ENCODE measurements at places on chromosomes 5 and 9.

DNA sequence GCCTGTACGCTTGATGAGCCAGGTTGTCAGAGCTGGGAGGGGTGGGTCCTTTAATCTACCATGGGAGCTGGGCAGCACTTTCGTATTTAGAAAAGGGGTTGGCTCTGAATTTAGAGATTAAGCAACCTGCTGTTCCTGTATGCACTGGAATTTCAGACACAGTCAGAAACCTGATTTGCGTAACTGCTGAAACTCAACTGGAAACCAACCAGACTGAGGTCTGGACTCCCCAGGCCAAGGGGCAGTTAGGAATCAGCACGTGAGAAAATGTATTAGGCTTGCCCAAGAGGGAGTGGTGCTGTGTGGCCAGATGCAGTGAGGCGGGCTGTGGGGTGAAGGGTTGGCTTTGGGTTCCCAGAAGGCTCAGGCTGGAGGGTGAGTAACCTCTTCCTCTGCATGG, 235.0 kb downstream of the GOLPH3 start:
- no peak for DNase-seq

DNA sequence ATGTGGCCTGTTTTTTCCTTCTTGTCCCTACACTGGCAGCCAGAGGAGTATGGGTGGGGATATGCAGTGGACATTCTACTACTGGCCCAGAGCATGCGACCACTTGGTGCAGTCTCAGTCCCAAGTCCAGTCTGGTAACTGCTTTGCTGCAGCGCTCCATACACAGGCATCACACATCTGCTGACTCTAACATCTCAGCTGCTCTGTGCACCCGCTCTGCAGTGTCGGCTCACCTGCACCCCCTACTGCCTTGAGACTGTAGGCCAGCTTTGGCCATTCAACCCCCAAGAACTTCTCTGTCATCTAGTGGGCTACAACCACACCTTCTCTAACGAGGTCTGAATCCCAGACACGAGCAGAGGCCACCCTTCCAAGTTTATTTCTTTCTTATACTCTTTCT, 46.4 kb upstream of the SLCO6A1 start:
- DNase-seq: no peak

DNA sequence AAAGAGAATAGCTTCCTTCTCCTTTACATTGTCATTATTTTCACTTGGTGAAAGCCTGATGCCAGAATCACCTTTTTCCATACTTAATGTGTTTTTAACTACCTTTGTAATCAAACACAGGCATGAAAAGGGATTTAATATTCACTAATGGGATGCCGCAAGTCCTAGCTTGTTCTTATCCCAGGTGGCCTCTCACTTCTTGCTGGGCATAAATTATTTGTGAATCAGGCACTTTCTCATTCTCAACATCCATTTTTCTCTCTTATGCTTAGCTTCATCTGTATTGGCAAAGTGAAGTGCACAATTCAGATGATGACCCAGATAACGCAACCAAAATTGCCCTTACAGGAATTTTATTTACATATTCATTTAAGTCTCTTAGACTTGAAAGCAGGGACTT, 10.9 kb downstream of the ACTL7B start:
- DNase-seq: no peak

- no peak for DNase-seq
Observed at GRCh38 chr5:135030956-135031812, 2.8 kb downstream of the PITX1 start.

GRCh38 chr5:106873568-106873967, 797.2 kb downstream of the EFNA5 start:
- DNase-seq: no peak

Data from hematopoietic multipotent progenitor cell treated with erythropoietin and hydrocortisone succinate and interleukin-3 and kit ligand, for 15 days (in vitro differentiated cells).